ENCODE measurements at places on chromosomes 4 and X. TPM values are rescaled to one million over a fixed set of nuclear protein-coding genes. Genes with fewer than 3 reads are reported as not detected.

DNA sequence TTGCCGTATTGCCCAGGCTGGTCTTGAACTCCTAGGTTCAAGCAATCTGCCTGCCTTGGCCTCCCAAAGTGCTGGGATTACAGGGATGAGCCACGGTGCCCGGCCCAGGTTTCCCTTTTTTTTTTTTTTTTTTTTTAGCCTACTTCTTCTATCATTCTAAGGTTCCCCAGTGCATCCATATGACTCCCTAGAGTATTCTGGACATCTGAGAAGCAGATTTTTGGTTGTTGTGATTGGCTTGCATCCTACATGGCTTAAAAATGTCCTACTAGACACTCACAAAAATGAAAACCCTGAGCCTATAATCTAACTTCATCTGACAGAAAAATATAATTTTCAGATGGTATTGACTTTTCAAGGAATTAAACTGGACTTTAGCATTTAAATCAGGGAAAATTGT is 41.7 kb downstream of the SMIM14 start:
- no peaks in the 10 kb centered on the region for H3K4me1 ChIP-seq
- peaks cover 9% of the 10 kb centered on the region for H3K36me3 ChIP-seq
- DNase-seq: no peak

Gene ASB12
- total RNA-seq: 0.46 TPM

DNA sequence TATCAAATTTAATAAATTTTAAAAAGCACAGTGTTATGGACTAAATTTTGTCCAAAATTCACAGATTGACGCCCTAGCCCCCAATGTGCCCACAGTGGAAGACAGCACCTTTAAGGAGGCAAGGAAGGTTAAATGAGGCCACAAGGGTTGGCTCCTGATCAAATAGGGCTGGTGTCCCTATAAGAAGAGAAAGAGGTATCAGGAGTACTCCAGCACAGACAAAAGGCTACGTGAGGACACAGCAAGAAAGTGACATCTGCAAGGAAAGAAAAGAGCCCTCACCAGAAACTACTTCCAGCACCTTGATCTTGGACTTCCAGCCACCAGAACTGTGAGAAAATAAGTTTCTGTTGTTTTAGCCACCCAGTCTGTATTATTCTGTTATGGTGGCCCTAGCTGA is 48.8 kb downstream of the FAM13A start:
- no peaks in the 10 kb centered on the region for H3K27me3 ChIP-seq
- peaks cover 9% of the 10 kb centered on the region for H3K36me3 ChIP-seq
- H3K4me3 ChIP-seq: no peak overlapping the region
- H3K27ac ChIP-seq: no peak overlapping the region

DNA sequence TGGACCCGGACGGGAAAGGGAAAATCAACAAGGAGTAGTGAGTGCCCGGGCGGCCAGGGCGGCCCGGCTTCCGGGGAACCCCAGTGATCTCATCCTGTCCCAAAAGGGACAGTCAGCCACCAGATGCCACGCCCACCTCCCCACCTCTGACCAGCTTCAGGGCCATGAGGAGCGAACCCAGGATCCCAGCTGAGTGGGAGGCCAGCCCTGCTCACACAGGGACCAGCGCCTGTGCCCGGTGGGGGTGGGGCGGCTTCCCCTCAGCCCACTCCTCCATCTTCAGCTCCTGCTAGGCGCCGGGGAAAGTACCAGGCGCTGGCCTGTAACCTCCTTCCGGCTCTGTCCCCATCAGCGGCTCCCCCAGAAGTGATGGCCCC is 6.2 kb downstream of the MYL5 start:
- peaks cover 16% of the 10 kb centered on the region for H3K4me1 ChIP-seq
- no peak overlapping the region for H3K4me3 ChIP-seq
- DNase-seq: no peak
- H3K36me3 ChIP-seq: no peaks in the 10 kb centered on the region

DNA sequence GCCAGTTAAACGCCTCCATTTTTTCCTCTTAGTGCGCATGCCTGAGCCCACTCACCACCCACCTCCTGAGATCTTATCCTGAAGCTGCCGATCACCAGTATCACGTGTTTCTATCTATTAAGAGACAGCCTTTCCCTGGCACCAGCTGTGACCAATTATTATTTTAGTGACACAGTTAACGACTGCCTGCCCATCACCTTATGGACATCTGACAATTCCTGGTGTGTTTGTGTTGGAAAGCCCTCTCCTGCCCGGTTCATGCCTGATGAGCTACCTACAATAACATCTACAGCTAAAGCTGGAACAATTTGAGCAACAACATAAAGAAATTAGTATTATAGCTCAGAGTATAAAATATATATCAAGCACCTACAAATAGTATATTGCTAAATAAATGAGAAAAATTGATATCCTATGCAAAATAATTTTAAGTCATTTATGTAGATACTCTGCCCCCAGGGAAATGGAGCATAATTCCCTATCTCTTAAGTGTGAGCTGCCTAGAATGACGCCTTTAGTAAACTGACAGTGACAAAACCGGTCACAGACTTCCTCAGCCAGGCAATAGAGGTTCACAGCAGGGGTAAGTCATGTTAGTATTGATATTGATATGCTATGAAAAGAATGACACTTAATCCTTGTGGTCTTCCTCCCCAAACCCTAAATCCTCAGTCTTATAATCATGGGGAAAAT is 862.2 kb downstream of the TRAM1L1 start:
- no peak for DNase-seq
- H3K27ac ChIP-seq: no peak overlapping the region
- H3K4me3 ChIP-seq: no peak overlapping the region

Gene CORIN
- total RNA-seq: 0.80 TPM

Measured in lung (tissue), 17 donors.